Smooth muscle cell of trachea (primary cell): ENCODE measurements at places on chromosomes 6 and 20. TPM values are rescaled to one million over a fixed set of nuclear protein-coding genes. Genes with fewer than 3 reads are reported as not detected.

Gene TINAG
- 0.58 TPM in 1 of 2 replicates, not detected in the other for total RNA-seq

Gene SNAI1
- total RNA-seq: 0.29 and 0.83 TPM in 2 replicates

Gene OPN5
- total RNA-seq: not detected in 2 replicates

Gene LIN28B
- not detected in 2 replicates for total RNA-seq

Gene IRF4
- under 0.01 and 0.99 TPM in 2 replicates for total RNA-seq

Gene GMEB2
- total RNA-seq: 10.6 and 14.4 TPM in 2 replicates
